Stimulated activated CD8-positive, alpha-beta memory T cell treated with anti-CD3 and anti-CD28 coated beads, Interleukin-7, amount 100 ng/mL, for 1 hour (primary cell): ENCODE measurements at places on chromosomes 6 and 20.

DNA sequence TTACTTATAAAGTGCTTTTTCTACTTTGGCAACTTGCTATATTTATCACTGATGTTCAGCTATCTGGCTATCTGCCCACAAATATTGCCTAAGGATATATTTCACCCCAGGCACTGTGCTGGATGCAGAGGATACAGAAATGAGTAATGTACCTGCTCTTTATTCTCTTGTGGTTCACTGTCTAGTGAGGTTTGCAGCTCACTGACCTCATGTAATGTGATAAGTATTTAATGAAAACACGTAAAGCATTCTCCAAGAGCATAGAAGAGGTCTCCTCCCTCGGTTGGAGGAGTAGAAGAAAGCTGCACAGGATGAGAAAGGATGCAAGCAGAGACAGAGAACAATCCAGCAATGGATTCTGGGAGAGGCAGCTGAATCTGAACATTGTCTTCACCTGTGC, 610.7 kb downstream of the CBLN4 start:
- DNase-seq = no peak

GRCh38 chr6:17574866-17575560, 25.1 kb upstream of the FAM8A1 start:
- DNase-seq = no peak

- DNase-seq = no peak
Measured at GRCh38 chr6:138037009-138037504, 70.2 kb downstream of the PERP start.

DNA sequence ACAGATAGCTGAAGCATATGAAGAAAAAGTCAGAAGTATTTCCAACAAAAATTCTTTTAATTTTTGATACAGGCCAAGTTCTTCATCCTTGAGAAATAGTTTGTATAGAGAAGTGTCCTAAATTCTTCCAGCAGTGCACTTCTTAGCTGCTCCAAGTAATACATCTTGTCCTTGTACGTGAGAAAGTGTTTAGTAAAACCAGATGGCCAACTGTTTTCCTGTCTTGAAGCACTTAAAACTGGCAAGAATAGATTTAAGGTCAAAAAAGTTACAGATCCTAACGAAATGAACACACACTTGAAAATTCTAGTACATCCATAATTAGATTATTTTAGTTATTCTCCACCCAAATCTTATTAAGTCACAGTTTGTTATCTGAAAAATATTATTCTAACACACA, 52.2 kb upstream of the HSF2 start:
- no peak for DNase-seq

DNA sequence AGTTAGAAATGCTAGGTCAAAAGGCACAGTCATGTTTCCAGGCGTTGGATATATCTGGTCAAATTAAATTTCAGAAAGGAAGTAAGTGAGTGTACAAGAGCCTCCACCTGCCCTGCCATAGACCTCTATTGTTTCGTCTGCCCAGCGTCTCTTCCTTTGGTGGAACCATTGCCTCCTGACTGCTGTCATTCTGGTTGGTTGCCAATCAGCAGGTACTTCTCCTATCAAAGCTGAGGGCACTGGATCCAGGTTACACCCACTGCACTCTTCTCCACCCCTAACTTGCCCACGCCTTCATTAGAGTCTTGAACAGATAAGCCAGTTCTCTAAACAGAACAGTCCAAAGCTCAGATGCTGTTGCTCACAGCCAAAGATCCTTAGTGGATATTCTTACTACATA, 2.6 kb upstream of the WFDC5 start:
- no peak for DNase-seq

DNA sequence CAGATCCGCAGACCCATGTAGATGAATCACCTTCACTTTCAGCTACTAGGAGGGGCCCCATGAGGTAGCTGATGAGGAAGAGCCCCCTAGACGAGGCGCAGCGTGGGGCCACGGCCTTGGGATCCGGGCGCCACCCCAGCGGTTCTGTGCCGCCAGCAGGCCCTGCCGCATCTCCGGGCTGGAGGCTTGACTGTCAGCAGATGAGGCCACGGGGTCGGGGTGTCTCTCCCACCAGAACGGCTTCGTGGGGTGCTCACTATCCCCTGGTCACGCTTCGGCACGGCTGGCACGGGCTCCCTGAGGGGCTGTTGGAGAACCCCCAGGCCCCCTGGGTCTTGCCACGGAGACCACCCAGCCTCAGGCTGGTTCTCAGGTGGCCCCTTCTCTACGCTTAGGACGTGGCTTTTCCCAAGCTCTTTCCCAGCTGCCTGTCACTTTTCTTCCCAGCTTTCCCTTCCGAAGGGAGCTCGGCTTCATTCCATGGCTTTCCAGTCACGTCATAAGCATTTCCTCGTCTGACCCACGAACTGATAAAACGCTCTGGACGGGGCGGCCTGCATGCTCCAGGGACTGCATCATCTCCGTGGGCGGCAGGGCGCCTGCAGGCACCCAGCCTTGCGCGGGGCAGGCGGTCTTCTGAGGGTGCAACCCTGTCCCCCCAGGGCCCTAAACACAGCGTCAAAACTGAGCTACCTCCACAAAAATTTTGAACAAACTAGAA, 85.9 kb downstream of the THBS2 start:
- DNase-seq = no peak

- DNase-seq = no peak
Measured at GRCh38 chr20:1993986-1994385, at the start of gene PDYN. Gene PDYN, minus strand, starts transcription at chr20:1994058. Its CDS starts 10,974 bp downstream, at chr20:1983084.

DNA sequence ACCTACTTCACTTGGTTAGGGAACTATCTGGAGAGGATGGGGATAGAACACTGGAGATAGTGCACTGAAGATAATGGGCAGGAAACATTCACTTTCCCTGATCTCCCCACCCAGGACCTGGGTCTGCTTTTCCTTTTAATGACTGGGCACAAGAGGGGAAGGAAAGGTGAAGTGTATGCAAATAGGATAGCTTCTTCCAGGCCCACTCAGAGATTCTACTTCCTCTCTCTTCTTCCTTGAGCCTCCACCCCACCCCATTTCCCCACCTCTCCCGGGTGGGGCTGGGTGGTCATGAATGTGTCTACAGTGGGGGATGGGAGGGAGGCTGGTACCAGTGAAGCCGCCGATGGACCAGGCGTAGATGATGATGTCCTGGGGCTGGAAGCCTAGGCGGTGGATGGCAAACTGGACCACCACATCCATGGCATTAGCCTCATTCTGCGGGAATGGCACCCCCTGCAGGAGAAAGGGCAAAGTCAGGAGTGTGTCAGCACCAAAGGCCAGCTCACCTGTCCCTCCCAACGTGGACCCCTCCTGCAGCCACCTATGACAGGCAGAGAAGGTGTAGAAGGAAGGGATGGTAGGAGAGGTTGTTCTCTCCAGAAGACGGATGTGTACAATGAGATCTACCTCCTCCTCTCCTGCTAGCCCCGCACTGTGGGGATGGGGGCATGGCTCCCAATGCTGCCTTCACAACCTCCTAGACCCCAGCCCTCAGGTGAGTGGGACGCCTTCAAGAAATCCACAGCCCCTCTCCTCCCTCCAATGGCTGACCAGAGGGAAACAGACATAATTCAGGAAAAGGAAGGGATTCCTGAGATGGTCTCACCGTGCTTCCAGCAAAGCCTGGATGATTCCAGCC, 8.6 kb upstream of the LY6G5C start:
- no peak for DNase-seq

GRCh38 chr6:25535632-25536225, 116.3 kb upstream of the SCGN start:
- no peak for DNase-seq

- no peak for DNase-seq
Measured at GRCh38 chr20:43528258-43528875, 20.9 kb downstream of the L3MBTL1 start.

- no peak for DNase-seq
Measured at GRCh38 chr6:137787016-137787415, 80.0 kb upstream of the TNFAIP3 start.

- DNase-seq = no peak
Measured at GRCh38 chr20:59205044-59205443, 41.4 kb downstream of the ZNF831 start.

DNA sequence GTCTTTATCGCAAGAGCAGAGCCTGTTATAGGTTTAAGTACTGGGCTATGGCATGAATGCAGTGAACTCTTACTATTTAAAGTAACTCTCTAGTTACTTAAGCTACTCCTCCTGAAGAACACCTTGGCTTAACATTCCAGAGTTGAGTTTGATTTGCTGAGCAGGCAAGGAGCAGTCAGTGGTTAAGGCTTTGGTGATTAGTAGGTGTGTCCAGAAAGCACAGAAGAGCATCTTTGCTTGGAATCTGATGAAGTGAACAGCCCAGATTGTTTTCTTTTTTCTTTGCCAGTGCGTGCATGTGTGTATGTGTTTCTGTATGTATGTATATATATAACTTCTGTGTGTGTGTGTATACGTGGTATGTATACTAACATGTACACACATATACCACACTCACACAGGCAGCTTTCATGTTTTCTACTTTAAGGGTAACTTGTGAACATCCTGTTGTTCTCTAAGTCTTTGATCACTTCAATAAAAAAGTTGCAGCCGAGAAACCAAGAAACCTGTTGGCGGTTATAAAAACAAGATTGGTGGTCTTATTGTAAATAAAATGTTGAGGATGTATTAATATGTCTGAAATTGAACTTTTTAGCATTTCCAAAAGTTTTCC, 56.2 kb upstream of the TULP4 start:
- no peak for DNase-seq

DNA sequence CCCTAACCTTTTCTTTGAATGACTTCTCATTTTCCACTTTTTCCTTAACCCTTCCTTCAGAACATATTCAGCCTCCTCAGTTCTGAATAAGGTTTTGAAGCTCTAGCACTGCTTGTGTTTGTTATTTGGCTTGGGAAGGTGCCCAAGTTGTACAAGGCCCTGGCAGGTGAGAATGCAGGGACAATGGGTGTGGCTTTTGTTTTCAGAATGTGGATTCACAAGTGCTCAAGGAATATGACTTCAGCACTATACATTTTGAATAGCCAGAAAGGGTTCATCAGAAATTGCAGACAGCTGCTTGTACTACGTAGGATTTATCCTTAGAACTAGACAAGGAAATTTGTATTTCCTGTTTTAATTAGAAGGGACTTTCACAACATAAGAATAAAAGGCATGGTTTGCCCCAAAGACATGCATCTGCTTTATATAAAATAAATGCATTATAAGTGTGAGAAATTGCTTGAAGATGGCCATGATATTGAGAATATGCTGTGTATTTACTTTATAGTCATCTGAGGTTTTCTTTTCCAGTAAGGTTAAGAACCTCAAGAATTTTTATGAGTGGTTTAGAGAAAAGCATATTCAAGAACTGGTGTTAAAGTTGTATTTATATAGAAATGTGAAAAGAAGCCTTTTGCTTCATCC, 29.3 kb upstream of the PRDM1 start:
- no peak for DNase-seq

- no peak for DNase-seq
Measured at GRCh38 chr20:48957053-48957481, 35.6 kb downstream of the ARFGEF2 start.

DNA sequence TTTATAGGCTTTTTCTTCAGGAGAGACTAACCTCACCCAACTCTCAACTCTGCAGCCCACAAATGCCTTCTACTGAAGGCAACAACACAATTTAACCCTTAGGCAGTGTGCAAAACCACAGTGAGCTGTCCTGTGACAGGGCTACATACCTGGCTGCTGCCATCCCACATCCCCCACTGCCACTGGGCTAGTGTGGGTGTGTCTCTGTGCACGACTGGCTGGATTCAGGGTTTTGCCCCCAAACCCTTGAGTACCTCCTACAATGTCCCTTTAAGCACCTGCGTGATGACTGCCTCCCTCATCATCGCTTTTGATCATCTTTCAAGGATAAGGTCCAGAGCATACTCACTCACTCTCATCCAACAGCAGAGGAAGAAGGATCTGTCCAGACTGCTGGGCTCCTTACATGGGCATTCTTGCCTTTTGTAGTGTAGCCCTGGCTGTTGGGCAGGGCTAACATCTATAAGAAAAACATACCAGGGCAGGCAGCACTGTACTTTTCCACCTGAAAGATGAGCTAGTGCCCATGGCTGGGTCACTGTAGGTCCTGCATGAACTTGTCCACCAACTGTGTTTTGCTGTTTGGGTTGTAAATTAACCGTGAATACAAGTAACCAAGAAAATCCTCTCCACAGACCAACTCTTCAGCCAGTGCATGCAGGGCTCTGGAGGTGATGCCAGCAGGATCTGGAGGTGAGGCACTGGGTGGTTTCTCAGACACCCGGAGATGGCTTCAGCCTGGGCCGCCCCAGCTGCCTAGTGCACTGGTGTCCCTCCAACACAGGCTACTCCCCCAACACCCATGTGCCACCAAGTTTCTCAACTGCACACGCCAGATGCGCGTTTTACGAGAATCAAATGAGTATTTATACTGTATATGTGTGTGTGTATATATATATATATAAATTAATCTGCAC, 45.2 kb downstream of the PLCG1 start:
- no peak for DNase-seq

DNA sequence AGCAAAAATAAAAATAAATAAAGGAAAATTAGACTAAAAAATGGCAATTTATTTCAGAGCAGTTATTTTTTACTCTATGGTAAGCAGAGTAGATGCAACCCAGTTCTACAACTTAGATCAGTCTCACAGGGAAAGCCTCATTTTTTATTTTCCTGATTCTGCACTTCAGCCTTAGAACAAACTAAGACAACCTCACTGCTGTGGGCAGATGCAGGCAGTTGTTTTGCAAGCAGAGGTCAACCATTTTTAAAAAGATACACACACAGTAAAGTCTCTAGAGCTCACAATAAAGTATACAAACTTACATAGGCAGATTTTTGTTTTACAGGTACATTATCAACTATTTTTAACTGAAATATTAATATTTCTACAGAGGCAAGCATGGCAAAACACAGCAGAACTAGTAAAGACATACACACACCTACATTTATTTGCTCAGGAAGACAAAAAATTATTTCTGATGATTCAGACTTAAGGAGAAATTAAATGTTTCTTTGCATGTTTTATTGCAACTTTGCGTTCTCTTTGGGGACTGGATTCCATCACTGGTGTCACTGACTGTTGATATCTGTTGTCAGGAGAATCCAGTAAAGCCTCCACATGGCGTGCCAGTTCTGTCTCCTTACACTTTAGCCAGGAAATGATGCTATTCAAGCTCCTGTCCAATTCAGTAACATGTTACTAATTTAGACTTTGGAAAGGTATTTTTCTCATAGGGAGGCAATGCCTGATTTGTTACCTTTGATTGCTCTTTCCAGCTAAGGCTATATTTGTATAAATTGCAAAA, 102.7 kb downstream of the TRDN start:
- DNase-seq = no peak

DNA sequence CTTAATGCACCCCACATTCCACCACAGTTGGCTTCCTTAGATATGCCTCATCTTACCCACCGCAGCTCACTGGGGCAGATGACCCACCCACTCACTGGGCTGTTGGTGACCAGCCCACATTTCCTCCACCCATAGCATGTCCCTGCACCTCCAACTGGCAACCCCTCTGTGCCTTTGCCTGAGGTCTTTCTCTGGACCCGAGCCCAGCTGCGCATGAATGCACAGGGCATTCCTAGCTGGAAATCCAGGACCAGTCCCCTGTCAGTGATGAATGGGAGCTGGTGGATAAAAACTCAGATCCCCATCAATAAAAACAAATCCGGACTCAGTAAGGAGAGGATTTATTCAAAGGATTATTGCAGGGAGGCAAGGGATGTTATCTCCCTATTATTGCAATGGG, 75.0 kb downstream of the ISM1 start:
- DNase-seq = no peak
